ENCODE measurements at places on chromosomes 13 and 19.

DNA sequence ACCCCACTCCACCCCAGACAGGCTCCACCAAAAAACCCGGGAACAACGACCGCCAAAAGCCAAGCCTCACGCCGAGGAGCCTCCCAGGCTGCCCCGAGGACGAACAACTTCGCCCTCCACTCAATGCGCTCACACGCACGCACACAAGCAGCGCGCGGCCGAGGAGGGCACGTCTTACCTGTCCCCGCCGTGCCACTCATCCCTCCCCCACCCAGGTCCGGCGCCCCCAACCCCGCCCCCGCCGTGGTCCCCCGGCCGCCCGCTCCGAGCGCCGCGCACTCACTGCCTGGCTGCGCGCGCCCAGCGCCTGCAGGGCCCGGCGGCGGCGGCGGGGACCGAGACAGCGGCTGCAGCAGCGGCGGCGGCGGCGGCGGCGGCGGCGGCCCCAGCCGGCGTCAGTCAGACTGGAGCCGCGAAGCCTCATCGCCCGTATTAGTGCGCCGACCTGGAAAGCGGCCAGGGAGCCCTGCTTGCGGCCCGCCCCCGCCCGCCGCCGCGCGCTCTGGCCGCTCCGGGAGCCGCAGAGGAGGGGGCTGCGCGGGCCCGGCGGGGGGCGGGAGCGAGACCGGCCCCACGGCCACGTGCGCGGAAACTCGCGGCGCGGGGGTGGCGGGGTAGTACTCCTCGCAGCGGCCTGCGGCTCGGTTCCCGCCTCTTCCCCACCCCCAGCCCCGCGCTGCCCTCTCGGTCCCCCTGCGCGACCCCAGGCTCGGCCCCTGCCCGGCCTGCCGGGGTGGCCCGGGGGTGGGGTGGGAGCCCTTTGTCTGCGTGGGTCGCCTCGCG, at the start of gene SMAD9:
Gene SMAD9 (minus strand): TSS at position 406 of the 783 bp plus-strand sequence. CDS start 40,549 bp downstream, outside the sequence.
- DNase-seq = no peak

- no peak for DNase-seq
Measured at GRCh38 chr13:48570216-48570828, 37.4 kb upstream of the RCBTB2 start.

DNA sequence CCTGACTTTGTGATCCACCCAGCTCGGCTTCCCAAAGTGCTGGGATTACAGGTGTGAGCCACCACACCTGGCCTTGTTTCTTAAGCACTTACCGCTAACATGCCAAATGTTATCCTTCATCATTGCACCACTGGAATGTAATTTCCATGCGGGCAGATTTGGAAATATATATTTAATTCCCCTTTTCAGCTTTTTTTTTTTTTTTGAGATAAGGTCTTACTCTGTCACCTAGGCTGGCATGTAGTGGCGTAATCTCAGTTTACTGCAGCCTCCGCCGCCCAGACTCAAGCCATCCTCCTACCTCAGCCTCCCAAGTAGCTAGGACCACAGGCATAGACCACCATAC, 4.3 kb upstream of the UPK1A start:
- DNase-seq = no peak

DNA sequence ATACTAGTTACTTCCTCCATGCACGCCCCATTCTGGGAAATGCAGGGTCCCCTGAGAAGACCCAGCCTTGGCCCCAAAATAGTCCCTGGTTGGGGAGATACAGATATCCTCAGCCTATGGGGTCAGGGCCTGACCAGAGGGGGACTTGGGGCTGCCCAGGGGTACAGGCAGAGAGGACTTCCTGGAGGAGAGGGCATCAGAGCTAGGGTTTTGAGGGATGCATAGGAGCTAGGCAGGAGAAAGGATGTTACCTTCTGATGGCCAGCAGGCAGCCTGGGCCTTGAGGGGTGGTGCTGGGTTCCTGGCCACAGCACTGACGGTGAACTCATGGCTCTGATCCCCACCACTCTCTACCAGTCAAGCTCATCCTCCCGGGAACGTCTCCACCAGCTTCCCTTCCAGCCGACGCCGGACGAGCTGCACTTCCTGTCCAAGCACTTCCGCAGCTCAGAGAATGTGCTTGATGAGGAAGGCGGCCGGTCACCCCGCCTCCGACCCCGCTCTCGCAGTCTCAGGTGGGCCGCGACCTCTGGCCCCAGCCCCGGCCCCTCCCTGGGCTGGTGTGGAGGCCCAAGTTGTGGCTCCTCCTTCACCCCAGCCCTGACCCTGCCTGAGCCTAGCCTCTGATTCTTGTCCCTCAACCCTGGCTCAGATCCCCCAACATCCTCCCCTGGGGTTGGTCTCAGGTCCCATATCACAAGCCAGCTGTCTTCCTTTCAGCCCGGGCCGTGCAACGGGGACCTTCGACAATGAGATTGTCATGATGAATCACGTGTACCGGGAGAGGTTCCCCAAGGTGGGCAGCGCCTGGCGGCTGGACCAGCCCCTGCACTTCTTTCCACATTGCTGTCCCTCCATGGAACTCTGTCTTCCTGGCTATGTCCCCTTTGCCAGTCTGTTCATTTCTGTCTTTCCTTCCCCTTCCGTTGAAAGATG, 25.6 kb downstream of the MAST3 start:
- no peak for DNase-seq

DNA sequence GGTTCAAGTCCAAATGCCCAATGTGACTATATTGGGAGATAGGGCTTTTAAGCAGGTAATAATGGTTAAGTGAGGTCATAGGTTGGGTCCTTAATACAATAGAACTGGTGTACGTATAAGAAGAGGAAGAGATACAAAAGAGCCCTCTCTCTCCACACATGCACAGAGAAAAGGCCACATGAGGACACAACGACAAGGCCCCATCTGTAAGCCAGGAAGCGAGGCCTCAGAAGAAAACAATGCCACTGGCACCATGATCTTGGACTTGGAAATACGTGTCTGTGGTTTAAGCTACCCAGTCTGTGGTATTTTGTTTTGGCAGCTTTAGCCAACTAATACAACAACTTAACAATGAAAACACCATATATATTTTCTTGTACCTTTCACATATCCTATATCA, 23.4 kb upstream of the RFC3 start:
- no peak for DNase-seq

GRCh38 chr13:29541400-29541799, 54.1 kb downstream of the SLC7A1 start:
- DNase-seq = no peak

GRCh38 chr13:107969546-107969945, 245.8 kb downstream of the LIG4 start:
- DNase-seq = no peak
